ENCODE measurements at places on chromosomes 2 and 18.

GRCh38 chr2:226906163-226906693 is 70.4 kb downstream of the RHBDD1 start:
- no peak for DNase-seq

- DNase-seq, result no peak
These were observed 10.6 kb upstream of the MBP start for GRCh38 chr18:77143196-77143595.

GRCh38 chr2:52054824-52055223 is 1022.9 kb upstream of the NRXN1 start:
- DNase-seq, result no peak

DNA sequence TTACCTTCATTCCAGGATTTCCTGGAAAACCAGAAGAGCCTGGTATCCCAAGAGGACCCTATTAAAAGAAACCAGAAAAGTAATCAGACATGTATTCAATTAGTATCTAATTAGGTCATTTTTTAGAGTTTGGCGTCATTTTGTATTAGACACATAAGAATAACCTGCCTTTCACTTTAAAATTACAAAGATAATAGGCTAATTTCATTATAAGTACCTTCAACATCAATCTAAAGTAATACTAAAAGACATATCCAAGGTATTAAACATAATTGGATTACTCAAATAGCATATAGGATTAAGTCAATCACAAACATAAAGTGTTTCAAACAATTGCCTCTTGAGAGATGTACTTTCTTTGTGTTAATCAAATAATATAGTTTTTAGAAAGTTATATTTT is 97.9 kb downstream of the COL3A1 start:
- no peak for DNase-seq

- DNase-seq, result peak; percentile 56
These were observed 42.9 kb upstream of the TUBA3E start for GRCh38 chr2:130241041-130241707.

DNA sequence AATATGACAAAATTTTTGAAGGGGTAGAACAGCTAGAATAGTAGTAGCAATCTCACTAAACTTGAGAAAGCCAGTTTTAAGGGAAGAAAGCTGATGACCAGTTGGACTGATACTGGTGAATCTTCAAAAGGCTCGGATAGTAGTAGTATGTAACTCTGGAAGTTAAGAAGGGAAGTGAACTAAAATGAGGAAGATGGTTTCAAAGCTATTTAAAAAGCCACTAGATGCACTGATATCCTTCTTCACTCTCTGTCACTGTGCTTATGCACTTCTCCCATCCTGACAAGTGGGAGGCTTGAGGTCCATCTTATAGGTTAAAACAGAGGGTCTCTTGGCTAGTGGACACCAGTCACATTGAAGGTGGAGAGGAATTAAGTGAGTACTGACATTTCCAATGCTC is 141.1 kb downstream of the NCOA1 start:
- DNase-seq, result no peak

- DNase-seq, result no peak
These were observed 141.7 kb downstream of the OTX1 start for GRCh38 chr2:63192169-63192888.

DNA sequence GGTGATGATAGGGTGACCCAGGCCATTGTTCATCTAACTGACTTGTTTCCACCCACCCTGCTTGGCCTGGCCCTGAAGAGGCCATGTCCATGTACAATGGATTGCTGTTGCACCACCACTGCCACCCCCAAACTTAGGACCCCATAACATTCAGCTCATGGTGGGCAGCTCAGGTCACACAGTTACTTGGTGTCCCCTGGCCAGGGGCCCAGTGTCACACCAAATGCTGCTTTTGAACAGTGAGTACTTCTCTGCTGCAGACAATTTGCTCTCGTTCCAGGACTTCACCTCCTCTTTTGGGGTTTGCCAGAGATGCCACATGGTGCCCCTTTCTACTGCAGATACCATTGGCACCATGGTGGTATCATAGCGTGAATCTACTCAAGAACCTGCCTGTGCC is 11.7 kb downstream of the MAB21L4 start:
- DNase-seq, result no peak

Measured in fibroblast of skin of back (primary cell).